ENCODE measurements at places on chromosomes 16 and 17.

DNA sequence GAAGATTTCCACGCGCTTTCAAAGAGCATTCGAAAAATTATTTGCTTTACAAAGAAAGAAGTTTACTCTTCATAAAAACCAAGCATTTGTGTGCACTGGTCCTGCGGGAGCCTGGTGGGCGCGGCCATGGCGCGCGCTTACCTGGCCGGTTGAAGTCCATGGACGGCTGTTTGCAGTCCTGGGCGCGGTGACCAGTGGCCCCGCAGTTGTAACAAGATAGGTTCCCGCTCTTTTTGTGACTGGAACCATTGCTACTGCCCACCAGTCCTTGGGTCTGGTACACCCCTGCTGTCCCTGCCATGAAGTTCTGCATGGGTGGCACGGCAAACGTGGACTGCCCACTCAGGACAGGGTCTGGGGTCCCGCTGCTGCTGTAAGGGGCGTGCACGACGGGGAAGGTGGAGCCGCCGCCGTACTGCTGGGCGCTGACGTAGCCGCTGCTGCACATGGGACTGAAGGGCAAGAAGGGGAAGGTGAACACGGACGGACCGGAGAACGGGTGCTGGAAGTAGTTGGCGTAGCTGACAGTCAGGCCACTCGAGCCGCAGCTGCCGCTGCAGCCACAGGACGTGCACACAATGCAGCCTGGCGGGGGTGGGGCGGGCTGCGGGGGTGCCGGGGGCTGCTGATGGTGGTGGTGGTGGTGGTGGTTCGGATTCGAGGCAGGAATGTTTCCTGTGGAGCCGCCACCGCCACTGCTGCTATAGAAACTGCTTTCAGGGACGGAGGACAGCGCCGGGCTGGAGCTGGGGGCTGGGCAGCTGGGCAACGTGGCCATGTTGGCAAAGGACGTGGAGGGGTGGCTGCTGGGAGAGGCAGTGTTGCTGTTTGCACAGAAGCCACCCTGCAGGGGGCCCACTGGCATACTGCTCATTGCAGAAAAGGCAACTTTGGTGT, 19.5 kb downstream of the MAP1LC3B start:
- no peak for DNase-seq

DNA sequence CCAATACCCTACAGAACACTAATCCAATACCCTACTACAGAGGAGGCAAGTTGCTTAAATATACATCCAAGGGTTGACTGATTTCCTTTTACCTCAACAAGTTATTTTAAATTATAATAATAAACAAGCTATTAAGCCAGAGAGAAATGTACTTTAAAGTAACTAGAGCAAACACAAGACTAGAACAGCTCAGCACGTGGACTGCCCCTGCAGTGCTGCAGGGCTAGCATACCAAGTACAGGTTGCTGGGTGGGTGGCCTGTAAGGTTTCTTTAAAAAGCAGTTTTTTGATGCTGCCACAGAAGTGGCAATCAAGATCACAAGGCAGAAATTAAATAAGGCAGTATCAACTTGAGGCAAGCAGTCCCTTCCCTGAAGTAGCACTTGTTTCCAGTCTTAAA, 63.5 kb downstream of the PARN start:
- no peak for DNase-seq

DNA sequence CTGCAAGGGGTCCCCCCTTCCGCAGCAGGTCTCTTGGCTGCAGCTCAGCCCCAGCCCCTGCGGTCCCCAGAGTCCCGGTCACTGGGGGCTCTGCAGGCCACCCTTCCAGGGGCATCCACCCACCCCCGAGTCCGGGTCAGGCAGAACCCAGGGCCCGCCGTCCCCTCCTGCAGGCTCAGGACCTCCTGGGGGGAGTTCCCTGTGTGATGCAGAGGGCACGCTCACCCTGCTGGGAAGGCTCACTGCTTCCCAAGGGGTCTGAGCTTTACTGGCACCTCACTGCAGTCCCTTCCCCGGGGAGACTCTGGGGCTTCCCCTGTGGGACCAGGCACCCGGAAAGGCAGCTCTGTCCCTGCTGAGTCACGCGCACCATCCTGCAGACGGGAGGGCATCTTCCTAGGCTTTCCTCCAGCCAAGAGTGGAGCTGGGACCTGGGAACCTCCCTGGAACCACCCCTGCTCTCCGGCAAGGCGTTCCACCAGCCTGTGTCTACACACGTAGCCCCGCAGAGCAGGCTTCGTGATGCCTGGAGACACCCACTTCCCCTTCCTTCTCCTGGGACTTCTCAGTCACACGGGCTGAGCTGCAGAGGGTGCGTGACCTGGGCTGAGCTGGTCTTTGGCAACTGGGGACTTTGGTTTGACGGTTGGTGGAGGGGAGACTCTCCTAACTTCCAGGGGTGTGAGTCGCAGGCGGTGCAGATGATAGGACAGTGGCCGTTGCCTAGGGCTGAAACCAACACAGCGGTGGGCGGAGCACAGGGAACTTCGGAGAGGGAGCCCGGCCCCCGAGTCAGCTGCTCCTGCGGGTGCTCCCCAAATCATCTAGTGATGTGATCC, 23.4 kb downstream of the SLC25A10 start:
- DNase-seq = no peak

DNA sequence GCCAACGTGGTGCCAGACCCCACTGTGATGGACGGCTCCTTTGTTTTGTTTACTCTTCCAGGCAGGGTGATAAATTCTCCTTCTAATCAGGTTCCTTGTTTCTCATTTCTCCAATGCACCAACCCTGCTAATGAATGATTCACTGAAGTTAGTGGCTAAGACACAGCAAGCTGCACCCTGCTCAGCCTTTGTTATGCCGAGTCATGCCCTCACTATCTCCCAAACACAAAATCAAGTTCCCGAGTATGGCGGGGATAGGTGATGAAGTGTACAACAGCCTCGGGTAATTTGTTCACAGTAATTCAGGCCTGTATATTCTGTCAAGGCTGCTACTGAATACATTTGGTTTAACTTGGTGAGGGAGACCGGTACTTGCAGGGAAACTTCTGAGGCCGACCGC, 83.8 kb upstream of the HS3ST4 start:
- DNase-seq = no peak

GRCh38 chr17:17677299-17678040, 3.8 kb upstream of the RAI1 start:
- no peak for DNase-seq

GRCh38 chr17:75694536-75694935, 26.7 kb upstream of the ITGB4 start:
- no peak for DNase-seq

DNA sequence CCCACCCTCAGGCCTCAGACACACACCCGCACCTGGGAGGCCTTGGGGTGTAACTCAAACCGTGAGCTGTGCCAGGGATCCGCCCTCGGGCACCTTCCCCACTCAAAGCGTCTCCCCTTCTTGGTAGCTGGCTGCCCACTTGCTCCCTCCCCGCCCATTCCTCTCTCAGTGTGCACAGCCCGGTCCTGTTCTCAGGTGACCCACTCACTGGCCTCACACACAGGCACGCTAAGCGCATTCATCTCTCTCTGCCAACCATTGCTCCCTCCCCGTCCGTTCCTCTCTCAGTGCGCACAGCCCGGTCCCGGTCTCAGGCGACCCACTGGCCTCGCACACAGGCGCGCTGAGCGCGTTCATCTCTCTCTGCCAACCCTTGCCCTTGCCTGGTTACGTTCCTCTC, 20.8 kb downstream of the WDR45B start:
- no peak for DNase-seq

- DNase-seq = no peak
Measured at GRCh38 chr17:68740555-68741447, 139.6 kb upstream of the FAM20A start.

GRCh38 chr17:62398891-62399290, 18.5 kb downstream of the EFCAB3 start:
- no peak for DNase-seq

GRCh38 chr17:81228420-81228819, 5.7 kb upstream of the CEP131 start:
- DNase-seq = no peak

DNA sequence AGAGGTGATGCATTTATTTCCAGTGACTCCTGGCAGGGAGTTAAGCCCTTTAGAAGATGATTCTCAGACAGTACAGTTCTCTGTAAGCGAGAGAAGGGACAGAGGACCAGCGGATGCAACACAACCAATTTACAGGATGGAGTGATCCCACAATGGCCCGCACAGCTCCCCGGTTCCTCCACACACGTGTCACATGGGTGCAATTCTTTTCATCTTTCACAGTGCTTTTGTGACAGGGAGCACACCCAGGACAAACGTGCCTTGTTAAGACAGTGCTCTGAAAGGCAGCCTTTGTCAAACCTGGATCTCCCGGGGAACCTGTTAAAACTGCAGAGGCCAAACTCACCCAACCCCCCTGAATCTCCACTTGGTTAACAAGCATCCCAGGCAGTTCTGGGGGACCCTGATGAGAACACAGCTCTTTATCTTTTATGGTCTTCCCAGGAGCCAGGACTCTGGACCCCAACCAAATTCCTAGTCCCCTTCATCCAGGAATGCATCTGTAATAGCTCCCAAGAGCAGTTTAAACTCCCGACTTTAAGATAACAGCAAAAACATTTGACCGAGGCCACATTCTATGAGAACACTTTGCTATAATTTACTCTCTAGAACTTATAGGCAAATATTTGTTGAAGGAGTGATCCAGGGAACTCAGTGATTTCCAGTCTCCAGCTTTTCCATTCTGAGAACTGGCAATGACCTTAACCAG, 134.9 kb upstream of the CDH5 start:
- no peak for DNase-seq

DNA sequence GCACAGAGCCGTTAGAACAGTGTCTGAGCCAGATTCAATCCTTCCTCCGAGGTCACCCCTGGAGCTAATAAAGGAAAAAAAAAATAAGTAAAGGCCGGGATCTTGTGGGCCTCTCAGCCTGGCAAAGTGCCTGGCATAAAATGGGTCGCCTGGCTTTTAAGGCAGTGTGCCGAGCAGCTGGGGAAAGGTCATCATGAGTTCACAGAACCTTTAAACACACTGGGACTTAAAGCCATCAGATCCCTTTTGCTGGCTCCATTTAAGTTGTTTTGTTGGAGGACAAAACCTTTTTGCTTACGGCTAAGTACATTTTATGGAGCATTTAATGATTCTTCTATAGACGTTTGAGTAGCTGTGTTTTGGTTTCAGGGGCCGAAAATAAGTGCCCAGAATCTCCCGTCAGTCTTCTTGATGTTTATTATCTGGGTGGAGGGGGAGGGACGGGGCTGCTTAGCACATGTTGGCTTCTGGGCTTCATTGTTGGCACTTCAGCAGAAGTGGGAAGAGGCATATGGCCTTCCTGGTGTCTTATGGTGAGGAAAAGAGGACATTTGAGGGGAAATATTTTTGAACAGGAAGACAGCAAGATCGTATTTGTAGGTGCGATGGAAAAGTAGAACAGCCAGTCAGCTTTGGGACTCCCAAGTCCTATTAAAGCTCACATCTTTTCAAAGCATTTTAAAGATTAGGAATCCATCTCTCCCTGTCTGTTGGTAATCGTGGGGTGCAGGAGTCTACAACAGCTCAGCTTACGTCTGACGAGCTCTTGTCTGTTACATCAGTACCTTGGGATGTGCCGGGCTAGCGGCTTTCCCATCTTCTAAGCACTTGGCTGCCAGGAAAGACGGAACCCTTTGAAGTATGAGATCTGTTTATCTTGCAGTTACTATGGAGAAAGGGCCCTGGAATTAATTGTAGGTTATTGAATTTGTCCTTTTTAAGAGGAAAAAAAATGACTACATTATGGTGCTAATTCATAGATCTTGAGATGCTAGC, 31.1 kb downstream of the RBFOX1 start:
- DNase-seq = no peak

DNA sequence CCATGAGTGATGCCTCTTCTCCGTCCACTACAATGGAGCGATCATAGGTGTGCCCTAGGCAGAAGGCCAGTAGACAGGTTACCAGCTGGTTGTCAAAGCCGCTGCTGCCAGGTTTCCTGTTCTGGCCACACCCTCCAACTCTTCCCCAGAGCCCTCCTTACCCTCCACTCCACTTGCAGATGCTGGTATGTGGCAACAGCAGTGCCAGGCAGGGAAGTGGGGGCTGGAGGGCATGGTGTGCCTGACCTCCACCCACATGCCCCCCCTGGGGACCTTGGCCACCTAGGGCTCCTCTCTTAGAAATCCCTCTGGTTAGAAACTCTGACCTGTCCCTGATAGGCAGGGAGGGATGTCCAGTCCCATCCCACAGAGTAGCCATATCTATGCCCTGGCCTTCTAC, 1.5 kb downstream of the RRAD start:
- DNase-seq = no peak

DNA sequence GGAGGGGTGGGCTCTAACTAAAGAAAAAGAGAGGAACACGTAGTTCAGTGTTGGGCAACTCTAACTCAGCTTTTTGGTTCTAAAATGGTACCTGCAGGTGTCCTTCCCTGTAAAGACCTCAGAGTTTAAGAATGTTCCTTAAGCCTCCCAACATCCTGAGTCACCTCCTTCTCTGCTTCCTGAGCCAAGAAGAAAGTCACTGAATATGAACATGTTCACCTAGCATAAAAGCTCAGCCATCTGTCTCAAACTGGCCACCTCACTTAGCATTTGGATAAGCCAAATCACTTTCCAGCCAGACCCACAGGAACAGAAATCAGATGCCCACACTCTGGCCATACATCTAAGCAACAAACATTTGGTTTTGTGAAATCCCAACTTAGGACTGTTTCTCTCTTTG, 3.7 kb downstream of the TMEM98 start:
- no peak for DNase-seq

- DNase-seq = no peak
Measured at GRCh38 chr16:11067697-11068141, 123.4 kb downstream of the CLEC16A start.

- no peak for DNase-seq
Measured at GRCh38 chr17:77106874-77107358, 33.9 kb upstream of the SEC14L1 start.

DNA sequence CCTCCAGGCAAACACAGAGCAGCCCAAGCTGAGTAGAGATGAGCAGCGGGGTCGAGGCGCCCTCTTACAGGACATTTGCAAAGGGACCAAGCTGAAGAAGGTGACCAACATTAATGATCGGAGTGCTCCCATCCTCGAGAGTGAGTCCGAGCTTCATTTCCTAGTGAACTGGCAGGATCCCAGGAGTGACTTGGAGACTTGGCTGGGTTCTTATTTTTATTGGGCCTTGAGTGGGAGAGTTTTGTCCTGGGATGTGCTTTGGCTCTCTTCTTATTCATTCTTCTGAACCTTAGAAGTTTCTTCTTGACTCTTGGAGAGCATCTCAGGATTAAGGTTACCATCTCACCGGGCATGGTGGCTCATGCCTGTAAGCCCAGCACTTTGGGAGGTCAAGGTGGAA, 27.2 kb upstream of the CDC6 start:
- DNase-seq = no peak

DNA sequence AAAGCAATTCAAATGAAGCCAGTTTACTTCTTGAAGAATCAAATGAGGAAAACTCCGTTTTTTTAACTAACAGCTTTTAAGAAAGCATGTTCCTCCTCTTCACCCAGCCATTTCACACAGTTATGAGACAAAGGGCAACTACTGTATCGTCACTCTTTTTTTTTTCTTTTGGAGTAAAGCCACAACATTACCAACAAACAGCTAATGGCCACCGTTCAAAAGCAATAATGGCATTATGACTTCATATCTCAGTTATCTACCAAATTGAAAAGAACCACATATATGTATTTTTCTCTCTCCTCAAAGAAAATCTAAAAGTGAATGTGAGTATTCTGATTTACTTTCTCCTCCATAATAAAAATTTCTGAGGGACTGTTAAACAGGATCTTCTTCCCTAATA, 14.5 kb downstream of the GRB2 start:
- DNase-seq = no peak

- no peak for DNase-seq
Measured at GRCh38 chr17:20120836-20121235, 111.7 kb downstream of the SPECC1 start.

All from stimulated activated CD4-positive, alpha-beta T cell treated with anti-CD3 and anti-CD28 coated beads, Interleukin-15, amount 100 ng/mL, for 48 hours (primary cell).